Spleen (tissue), 13 donors: ENCODE measurements at places on chromosomes 4 and X. TPM values are rescaled to one million over a fixed set of nuclear protein-coding genes. Genes with fewer than 3 reads are reported as not detected.

GRCh38 chr4:159070742-159071141 is 32.1 kb upstream of the RAPGEF2 start:
- H3K27ac ChIP-seq, result no peak overlapping the region
- no peak overlapping the region for H3K4me3 ChIP-seq
- H3K4me1 ChIP-seq, result no peaks in the 10 kb centered on the region

GRCh38 chr4:1337376-1337831 is 9.6 kb upstream of the UVSSA start:
- DNase-seq, result peak; percentile 55
- peaks cover 55% of the 10 kb centered on the region for H3K36me3 ChIP-seq

The DAPP1 gene
- total RNA-seq, result 32.2 TPM

DNA sequence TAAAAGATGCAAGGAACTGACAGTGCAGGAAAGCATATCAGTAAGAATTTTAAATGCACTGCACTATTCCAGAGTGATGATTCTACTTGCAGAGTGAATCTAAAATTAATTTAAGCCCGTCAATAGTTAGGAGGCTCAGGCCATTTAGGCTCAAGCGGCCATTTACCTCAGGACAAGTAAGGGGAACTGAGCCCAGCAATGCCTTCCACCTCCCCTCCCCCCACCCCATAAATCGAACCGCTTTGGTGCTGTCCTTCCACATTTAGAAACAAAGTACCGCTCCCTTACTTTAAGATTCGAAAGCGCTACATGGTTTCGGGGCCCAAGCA is 665 bp downstream of the RBM41 start:
- peak overlapping the region; percentile 57 for H3K4me3 ChIP-seq
- no peak for DNase-seq
- H3K27me3 ChIP-seq, result no peaks in the 10 kb centered on the region
- no peaks in the 10 kb centered on the region for H3K36me3 ChIP-seq
- peaks cover 11% of the 10 kb centered on the region for H3K4me1 ChIP-seq

DNA sequence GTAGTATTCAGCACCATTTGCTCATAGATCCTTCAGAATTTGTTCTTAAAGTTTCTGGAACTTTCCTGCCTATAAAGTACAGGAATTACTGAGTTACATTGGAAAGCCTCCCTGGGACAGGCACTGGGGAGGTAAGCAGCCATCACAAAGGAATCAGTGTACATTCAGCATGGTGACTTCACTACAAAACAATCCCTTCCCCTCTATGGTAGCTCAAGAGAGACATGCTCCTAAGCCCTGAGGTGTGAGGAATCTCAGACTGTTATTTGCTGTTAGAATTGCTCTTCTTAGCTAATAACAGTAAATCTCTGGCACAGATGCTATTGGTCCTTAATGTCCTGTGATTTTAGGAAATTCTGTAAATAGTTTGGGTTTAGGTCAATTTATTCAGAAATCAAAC is 1898.0 kb upstream of the PCDH7 start:
- H3K27me3 ChIP-seq, result no peaks in the 10 kb centered on the region
- DNase-seq, result no peak
- no peaks in the 10 kb centered on the region for H3K4me1 ChIP-seq
- no peak overlapping the region for H3K4me3 ChIP-seq
- H3K36me3 ChIP-seq, result no peaks in the 10 kb centered on the region

The FGB gene
- total RNA-seq, result not detected

GRCh38 chrX:68299898-68300297 is 133.4 kb downstream of the OPHN1 start:
- no peak overlapping the region for H3K27ac ChIP-seq
- H3K36me3 ChIP-seq, result no peaks in the 10 kb centered on the region
- H3K27me3 ChIP-seq, result no peaks in the 10 kb centered on the region
- DNase-seq, result no peak
- no peaks in the 10 kb centered on the region for H3K4me1 ChIP-seq

The PCDH19 gene
- 0.09 TPM for total RNA-seq
